ENCODE measurements at places on chromosomes 6 and 20.

- DNase-seq: no peak
Measured at GRCh38 chr6:134853111-134854055, 96.5 kb downstream of the ALDH8A1 start.

GRCh38 chr6:83193747-83194566, 800 bp downstream of the RWDD2A start:
- peak; percentile 75 for DNase-seq

- no peak for DNase-seq
Measured at GRCh38 chr6:25303254-25303653, 24.1 kb downstream of the CARMIL1 start.

GRCh38 chr6:16154904-16155303, 26.0 kb downstream of the MYLIP start:
- no peak for DNase-seq

DNA sequence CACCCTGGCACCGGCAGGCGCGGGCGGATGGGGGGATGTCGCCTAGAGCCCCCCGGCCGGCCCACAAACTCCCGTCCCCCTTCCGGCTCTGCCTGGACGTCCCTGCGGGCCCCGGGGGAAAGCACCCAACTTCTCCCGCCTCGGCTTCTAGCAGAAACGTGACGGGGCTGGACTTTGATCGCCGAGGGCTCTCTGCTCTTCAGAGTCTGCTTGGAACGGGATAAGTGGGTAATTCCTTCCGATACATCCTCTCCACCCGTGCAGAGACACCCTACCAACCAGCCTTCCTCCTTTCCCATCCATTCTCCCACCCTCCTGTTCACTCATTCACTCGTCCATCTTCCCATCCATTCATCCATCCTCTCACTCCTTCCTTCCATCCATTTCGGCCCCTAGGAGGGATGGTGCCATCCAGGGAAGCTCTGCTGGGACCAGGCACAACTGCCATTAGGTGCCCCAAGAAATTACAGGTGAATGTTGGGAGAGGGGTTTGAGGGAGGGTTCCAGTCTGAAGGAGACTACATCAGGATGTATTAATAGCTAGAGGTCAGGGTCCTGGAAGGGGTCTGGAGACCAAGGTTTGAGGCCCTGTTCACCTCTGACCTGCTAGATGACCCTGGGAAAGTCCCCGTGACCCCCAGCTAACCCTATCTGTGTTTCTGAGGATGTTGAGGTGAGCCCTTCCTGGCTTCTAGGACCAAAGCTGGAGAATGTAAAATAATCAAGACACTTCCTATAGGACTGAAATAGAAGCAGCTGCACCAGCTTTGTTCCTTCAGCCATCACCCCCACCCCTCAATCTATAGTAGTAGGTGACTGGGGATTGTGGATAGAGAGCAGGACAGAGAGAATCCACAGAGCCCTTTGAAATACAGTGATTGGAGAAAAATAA, 538 bp downstream of the TTLL9 start:
- peak; percentile 75 for DNase-seq

GRCh38 chr20:61631751-61632150, 379.7 kb downstream of the CDH4 start:
- no peak for DNase-seq

DNA sequence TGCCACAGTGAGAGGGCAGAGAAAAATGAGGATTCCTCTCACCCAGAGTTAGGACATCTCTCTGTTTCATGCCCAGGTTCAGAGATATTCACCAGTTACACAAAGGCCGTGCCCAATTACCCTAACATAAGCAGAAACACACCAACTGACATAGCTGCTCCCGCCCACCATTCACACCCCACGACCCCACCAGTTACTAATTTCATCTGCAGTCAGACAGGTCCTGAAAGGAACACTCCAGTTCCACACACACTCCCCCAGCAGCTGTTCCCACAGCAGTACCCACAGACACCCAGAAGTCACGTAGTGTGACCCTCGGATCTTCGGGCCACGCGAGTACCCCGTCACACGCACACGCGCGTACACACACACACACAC, 532 bp downstream of the TMEM74B start:
- DNase-seq: no peak

- DNase-seq: no peak
Measured at GRCh38 chr6:11710311-11710761, 68.3 kb downstream of the ADTRP start.

DNA sequence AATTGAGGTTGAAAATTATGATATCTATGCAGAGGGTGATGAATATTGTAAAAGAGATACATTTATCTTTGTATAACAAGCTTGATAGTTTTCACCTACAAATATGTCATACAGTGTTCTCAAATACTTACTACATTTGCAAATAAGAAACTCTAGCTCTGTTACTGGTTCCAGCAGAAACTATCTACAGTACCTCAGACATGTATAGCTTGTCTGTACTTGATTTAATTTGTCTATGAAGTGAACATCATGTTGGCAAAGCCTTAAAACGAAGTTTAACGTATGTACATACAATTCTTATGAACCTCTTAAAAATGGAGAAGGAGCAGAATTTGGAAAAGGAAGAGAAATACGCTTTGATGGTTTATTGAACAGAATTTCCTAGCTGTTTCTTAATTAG, 201.4 kb upstream of the MARCKS start:
- DNase-seq: no peak

GRCh38 chr20:58982406-58983114, 1.5 kb downstream of the NELFCD start:
- no peak for DNase-seq

DNA sequence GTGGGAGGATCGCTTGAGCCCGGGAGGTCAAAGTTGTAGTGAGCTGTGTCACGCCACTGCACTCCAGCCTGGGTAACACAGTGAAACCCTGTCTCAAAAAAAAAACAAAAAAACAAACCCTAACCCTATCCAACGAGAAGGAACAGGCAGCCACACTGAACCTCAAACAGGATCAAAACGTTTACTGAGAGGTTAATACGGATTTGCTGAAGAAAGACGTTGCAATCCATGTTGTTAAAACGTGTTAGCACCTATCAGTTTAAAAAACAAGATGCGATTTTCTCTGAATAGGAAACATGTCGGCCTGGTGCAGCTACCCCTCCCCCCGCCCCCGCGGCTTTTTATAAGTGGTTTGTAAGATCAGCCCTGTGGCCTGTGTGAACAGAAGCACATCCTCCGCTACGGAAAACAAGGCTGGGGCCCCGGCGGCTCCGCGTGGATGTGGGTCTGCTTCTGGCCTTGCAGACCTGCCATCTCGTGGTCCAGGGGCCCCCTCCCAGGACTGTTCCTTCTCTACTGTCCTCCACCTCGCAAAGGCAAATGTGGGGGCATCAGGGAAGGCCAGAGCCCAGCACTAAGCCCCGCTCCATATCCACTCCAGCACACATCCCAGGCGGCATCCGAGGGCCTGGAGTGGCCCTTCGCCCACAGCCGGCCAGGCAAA, 11.4 kb downstream of the SLC2A4RG start:
- DNase-seq: peak; percentile 53

- no peak for DNase-seq
Measured at GRCh38 chr6:776528-776931, 83.6 kb upstream of the EXOC2 start.

DNA sequence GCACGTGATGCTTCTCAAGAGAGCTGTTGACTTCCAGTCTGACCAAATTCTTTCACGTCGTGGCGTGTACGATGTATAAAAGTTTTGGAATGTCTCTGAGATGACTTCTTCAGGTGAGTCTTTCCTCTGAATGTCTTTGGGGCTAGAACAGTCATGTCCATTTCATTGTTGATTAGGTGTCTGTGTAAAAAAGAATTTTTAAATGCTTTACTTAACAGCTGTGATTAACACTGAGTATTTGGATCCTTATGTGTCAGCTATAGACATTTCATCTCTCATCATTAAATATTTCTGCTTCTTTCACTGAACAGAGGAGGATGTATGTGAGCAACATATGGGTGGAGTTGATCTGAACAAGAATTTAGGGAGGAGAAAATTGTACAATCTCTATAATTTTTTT, 29.3 kb upstream of the KIF13A start:
- no peak for DNase-seq

GRCh38 chr6:120096696-120097260, 747.2 kb upstream of the MAN1A1 start:
- DNase-seq: no peak

- no peak for DNase-seq
Measured at GRCh38 chr20:51393571-51393970, 148.9 kb downstream of the NFATC2 start.

DNA sequence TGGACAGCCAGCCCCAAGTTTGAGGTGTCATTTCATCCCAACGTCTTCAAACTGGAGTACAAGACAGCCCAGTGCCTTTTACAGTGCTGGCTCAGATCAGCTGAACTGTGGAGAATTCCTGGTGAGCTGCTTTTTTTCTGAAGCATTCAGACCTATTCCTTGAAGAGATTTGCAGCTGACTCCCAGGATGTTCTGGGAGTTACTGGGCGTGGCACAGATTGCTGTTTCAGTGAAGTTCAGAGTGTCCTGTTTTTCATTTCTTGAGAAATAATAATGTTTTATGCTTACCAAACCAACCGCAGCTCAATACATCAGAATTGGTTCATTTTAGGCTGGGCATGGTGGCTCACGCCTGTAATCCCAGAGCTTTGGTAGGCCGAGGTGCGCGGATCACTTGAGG, 33.4 kb upstream of the SRPK1 start:
- no peak for DNase-seq

DNA sequence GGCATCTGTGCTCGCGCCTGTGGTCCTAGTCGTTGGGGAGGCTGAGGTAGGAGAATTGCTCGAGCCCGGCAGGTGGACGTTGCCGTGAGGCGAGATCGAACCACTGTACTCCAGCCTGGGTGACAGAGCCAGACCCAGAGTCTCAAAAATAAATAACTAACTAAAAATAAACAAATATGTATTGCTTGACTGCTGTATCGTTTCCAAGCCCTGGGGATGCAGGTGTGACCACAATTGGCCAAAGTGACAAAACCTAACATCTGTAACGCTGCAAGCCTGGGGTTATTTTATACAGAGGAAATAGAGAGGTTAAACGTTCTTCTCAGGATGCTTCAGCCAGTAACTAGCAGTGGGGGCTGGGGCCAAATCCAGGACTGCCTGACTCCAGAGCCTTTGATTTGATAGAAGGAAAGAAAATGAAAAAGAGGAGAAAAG, 1.9 kb upstream of the SRSF3 start:
- DNase-seq: no peak

Measured in DMS53 (cell line).